ENCODE measurements at places on chromosomes 12 and 14.

DNA sequence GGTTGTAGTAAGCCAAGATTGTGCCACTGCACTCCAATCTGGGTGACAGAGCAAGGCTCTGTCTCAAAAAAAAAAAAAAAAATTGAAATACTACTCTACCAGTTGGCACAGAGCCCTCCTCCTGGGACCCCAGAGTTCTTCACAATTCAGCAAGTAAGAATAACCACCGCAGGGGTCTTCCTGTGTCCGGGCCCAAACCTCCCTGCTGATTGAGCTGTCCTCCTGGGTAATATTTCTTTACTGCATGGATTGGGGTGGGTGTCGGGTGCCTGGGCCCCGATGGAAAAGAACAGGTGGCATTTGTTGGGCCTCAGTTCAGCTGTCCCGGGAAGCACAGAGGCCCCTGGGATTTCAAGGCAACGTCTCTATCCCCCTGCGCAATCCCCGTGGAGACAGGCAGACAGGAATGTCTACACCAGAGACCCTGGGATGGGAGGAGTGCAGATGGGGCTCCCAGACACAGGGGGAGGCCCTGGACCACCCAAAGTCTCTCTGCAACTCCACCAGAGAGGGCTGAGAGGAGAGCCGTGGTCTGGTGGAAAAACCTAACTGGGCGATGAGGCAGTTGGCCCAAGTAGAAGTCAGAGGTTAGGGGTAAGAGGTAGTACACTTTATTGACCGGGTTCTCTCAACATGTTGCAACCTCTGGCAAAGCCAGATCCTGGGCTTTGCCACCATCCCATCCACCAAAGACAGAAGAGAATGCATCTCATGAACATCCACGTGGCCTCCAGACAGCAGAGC, 32.7 kb upstream of the VPS37B start:
- DNase-seq, result no peak

DNA sequence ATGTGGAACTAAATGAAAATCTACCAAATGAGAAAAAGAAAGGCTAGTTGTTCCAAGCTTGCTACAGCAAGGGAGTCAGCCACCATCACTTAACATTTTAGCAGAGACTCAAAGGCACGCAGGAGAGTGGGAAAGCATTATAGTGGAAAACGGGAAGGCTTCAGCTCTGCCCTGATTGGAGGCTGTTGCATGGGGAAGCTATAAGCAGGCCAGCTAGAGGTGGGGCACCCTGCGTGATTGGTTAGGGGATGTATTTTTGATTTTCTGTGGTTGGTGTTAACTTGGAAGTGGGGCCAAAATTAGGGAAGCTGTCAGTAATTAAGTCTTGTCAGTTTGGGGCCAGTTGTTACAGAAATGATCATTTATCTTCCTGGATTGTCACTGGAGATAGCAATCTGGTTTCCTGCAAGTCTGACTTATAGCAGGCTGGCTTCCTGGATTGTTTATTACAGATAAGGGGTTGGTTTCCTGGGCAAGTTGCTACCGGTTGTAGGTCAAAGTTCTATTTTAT, 93.9 kb downstream of the FAR2 start:
- no peak for DNase-seq

DNA sequence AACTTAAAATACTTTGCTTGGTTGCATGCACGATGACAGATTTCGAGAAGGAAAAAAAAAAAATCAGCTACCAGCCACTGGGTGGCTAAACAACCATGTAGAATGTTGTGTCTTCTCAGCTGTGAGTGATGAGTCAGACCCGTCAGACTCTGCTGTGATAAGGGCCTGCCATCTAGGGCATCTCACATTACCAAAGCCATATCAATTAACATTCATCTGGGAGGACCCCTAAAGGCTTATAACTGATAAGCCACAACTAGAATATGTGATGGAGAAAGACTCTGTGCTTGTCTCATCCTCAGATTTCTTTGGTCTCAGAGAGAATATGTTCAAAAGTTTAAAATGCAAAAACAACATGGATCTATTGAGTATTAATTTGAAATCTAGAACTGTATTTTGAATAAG, 111.5 kb downstream of the PAX9 start:
- DNase-seq, result no peak

DNA sequence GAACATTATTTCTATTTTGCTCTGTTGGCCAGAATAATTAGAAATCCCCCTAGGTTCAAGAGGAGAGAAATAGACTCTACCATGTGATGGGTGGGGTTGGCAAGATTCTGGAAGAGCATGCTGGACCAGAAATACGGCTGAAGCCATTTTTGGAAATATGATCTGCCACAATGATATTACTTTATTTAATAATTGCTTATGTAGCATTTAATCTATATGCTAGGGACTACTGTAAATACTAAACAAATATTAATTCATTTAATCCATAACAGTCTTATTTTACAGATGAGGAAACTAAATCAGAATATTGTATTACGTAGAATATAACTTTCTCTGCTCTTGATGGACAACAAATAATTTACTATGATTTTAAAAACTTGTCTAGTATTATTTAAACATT, 193.7 kb downstream of the RAD51B start:
- no peak for DNase-seq

DNA sequence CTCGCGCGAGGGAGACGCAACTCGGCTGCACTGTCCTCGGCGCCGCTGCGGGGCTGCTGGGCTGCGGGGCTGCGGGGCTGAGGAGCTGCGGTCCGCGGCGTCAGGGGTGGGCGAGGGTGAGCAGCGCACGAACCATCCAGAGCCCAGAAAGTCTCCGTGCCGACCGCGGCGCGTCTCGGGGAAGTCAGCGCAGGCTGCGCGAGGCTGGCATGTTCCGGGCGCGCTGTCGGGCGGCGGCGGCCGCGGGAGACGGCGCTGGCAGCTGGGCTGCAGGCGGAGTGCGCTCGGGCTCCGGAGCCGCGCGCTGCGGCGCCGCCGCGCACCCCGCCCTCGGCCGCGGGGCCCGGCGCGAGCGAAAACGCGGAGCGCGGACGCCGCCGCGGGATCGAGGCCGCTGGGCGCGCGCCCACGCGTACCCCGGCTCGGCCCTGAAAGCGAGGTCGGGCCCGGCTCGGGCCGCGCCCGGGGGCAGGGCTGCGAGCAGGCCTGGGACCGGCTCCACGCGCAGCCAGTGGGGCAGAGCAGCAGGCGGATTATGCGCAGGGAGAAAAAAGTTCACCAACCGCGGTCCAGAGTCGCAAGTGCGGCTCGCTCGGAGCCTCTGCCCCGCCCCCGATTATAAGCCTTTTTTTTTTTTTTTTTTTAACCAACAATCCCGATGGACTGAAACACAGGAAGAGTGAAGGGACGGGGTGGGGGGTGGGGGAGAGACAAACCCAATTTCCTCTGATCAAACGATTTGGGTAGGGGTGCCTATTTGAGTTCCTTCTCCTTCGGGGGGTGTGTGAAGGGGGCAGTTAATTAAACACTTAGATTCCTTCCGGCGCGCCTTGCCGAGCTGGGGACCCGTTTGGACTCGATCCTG, at the start of gene PRICKLE1:
PRICKLE1 (minus strand) TSS at position 282 of the 865 bp plus-strand sequence. CDS start 117,230 bp downstream, outside the sequence.
- no peak for DNase-seq

GRCh38 chr14:54120260-54120659, 163.6 kb upstream of the BMP4 start:
- DNase-seq, result no peak

GRCh38 chr14:76595266-76595665, 166.0 kb upstream of the VASH1 start:
- DNase-seq, result no peak

GRCh38 chr12:81441629-81442028, 317.5 kb downstream of the PPFIA2 start:
- no peak for DNase-seq

- DNase-seq, result no peak
These were observed 49.0 kb upstream of the STON2 start for GRCh38 chr14:81449114-81449513.

DNA sequence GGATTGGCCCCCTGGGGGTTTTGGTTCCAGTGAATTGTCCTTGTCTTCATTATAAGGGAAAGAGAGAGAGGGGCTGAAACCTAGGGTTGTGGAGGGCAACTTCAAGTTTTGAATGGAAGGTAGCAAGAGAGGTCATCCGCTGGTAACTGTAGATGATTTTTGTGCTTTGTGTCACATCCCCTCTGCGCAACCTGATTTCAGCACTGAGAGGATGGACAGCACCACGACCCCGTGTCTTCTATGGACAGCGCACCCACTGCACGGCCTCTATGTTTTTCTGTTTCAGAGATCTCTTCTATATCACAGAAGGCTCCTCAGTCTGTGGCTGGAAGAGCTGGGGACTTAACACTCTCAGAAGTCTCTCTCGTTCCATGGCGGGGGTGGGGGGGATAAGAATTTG, 127.0 kb upstream of the RPH3A start:
- DNase-seq, result no peak

Measured in stimulated activated naive CD4-positive, alpha-beta T cell (primary cell).